ENCODE measurements at places on chromosomes 5 and 9.

- DNase-seq: no peak
Observed at GRCh38 chr9:116162241-116162781, 8.7 kb downstream of the PAPPA start.

DNA sequence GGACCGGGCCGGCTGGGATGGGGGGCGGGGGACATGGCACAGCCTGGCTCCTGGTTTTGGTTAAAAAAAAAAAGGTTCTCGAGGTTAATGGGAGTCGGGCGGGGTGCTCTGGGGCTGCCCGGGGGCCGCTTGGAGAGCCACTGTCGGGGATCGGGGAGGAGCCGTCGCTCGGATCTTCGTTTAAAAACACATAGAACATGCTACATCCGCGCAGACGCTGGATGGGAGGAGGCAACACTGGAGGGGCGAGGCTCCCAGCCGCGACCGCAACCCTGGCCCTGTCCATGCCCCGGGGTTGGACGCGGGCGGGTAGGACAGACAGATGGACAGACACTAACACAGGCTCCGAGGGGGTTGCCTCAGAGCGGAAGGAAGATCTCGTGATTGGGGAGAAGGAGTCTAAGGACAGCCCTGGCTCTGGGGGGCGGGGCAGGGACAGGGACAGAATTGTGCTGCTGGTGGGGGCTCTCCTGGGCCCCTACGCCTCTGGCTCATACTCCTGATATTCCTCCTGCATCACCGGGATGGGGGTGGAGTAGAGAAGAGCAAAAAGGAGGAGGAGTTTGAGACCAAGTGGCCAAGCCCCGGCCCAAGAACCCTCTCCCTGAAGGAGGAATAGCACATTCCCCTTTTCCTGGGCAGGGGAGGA is 9.9 kb downstream of the SNCB start:
- DNase-seq: no peak

DNA sequence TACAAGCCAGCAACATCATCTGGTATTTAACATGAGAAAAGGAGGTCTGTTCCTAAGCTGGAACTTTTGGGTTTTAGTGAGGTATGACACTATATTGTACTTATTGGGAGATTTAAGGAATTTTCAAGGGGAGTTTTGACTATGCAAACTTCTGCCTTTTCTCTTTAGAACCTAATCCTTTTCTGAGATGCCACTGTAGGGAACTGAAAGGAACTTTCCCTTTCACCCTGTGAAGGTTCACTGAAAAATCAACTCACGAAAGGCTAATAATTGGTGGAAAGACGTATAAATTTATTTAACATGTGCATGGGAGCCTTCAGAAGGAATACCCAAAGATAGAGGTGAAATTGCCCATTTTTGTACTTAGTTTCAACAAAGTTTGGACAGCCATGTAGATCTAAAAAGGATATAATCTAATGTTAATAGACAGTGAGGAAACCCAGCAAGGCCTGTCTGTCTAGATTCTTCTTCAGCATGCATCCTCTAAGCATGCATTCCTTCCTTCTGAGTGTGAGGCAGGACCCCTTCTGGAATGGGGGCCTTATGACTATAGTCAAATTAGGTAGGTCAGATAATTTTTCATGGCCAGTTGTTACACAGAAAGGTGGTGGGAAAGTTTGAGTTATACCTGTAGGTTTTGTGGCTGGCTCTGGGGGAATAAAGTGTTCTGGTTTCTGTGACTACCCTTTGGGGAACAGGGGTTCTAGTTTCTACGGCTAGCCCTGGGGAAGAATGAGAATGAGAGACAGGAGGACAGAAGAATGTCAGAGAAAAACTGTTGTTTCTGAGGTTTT is 200.3 kb downstream of the C9orf152 start:
- DNase-seq: no peak

DNA sequence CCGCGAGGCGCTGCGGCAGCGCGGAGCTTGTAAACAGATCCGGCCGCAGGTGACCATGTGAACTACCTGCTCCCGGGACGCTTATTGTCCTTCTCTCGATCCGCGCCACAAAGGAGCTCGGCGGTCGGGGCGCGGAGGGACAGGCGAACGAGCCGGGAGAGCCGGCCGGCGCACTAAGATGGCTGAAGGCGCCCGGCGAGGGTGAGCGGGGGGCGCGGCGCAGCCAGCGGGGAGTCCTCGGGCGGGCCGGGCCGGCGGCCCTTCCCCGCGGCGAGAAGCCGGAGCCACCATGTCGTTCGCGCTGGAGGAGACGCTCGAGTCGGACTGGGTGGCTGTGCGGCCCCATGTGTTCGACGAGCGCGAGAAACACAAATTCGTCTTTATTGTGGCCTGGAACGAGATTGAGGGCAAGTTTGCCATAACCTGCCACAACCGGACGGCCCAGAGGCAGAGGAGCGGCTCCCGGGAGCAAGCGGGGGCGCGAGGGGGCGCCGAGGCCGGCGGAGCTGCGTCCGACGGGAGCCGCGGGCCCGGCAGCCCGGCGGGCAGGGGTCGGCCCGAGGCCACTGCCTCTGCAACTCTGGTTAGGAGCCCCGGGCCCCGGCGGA is 535 bp downstream of the JMY start:
- peak; percentile 55 for DNase-seq
